Upper lobe of left lung (tissue), 6 donors: ENCODE measurements at places on chromosomes 3 and 15.

GRCh38 chr3:122609798-122610559 lies 32.5 kb downstream of the PARP15 start:
- DNase-seq, result no peak

- no peak for DNase-seq
These were observed 128.3 kb upstream of the BHLHE40 start for GRCh38 chr3:4850928-4851265.

DNA sequence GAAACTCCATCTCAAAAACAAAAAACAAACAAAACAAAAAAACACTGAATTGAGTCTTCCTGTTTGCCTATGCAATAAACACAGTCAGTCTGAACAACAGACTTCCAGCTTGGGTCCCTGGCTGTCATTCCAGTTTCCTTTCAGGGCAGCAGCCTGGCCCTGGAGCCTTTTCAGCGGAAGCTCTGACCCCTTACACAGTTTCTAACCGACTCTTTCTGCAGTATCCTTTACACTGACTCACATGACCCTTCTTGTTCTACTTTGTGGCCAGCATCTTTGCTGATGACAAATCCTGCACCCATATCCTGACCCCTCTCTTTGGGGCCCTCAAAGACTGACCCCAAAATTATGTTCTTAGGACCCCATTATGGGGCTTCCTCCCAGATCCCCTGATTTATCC lies 38.3 kb upstream of the INO80 start:
- DNase-seq, result no peak

DNA sequence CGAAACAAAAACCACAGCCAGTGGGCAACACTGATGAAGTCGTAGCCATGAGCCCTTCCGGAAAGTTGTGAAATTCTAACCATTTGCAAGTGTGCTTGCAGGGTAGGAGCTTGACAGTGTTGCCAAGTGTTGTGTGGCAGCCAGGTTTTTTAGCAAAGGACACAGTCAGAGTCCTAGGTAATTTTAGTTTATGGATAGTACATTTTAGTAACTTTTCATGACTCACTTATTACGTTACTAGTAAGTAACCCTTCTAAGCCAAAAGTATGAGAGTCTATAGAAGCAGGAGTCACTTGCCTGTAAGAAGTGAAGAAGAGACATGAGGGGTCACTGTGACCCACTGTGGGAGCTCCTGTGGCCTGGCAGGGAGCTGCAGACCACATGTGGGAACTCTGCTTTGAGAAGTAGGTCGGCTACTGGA lies 54.8 kb upstream of the ADPGK start:
- no peak for DNase-seq

- DNase-seq, result peak; percentile 50
These were observed 161.4 kb downstream of the WNT7A start for GRCh38 chr3:13718436-13718835.

DNA sequence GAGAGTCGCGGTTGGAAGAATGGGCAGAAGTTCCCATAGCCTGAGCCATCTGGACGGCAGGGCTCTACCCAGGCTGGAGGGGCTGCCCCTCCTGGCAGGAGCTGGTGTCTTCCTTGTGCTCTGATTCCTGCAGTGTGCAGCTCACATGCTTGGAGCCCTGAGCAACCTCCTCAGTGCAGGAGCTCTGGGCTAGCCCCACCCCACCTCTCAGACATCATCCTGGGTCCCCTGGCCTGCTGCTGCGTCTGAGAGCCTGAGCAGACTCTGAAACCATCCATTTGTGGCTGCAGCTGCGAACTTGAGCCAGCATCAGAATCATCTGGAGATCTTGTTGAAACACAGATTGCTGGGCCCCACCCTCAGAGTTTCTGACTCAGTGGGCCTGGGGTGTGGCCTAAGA lies 42.8 kb downstream of the POMGNT2 start:
- DNase-seq, result peak; percentile 21

DNA sequence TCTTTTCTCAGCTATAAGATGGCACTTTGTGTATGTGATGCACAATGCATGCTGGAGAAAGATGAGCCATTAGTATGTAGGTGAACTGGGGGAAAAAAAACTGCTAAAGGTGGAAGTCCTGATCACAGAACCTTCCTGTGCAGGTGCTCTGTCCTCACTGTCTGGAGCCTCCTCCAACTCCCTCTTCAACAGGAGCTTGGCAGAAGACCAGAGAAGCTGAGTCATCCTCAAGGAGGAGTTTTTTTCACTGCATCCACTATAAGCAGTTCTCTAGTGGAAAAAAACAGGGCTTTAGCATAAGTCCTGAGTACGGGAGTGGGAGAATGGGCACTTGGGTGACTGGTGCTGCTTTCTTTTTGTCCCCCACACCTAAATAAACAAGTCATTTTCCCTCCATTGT lies 168.4 kb upstream of the CADPS start:
- DNase-seq, result no peak

- no peak for DNase-seq
These were observed 58.1 kb downstream of the RSRC1 start for GRCh38 chr3:158167737-158168557.

DNA sequence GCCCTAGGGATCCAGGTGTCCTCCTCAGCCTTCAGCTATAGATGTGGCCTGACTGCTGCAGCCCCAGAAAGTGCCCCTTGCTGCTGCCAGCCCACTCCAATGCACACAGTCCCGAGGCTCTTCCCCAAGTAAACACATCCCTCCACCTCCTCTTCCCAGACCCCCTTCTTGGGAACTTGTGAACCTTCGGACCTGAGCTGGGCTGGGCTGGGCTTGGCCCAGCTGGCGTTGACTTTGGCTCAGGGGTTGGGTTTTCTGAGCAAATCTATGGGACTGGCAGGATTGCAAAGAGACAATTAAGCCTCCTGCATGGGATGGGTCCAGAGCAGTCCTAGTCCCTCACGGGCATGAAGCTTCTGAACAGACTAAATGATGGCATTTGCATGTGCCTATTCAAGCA lies 14.7 kb downstream of the VIPR1 start:
- no peak for DNase-seq

- no peak for DNase-seq
These were observed 17.1 kb downstream of the ZBED2 start for GRCh38 chr3:111577798-111578685.

DNA sequence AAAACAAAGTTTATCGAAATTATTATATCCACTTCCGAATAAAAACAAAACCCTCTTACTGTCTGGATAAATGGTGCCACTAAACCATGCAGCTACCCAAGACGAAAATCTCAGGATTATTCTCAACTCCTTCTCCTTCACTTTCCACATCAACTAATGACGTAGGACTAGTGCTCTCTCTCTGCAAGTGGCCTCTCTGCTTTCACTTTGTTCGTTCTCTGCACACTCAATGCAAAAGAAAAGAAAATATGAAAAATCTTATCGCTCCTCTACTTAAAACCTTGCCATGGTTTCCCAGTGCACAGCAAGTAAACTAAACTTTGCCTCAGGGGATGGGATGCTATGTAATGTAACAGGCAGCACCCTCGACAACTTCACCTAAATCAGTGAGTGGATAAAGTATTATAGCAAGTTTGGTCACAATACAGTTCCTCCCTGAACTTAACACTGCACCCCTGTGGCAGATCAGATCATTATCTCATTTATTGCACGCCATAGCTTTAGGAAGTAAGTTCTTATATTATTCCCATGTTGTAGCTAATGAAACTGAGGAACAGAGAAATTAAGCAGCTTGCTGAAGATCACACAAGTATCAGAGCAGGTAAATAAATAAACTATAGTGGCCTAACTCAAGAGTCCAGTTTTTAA lies 262.7 kb upstream of the GADL1 start:
- no peak for DNase-seq

DNA sequence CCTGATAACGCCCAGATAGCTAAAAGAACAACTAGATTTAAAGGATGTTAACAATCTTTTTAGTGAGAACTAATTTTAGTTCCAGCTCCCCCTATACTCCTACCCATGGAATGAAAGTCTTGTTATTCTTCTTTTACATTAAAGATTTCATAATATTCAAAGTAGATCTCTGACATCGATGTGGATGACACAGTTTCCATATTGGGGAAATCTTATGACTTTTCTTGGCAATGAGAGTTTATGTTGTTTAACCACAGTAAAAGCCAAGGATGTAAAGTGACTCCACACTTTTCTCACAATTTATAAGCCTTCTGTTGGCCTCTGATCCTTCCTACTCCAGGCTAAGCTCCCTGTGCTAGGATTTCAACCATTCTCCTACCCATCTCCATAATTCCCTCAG lies 332.6 kb upstream of the KCNMB2 start:
- DNase-seq, result no peak

GRCh38 chr15:90354986-90355385 lies 2.9 kb downstream of the ZNF774 start:
- no peak for DNase-seq

DNA sequence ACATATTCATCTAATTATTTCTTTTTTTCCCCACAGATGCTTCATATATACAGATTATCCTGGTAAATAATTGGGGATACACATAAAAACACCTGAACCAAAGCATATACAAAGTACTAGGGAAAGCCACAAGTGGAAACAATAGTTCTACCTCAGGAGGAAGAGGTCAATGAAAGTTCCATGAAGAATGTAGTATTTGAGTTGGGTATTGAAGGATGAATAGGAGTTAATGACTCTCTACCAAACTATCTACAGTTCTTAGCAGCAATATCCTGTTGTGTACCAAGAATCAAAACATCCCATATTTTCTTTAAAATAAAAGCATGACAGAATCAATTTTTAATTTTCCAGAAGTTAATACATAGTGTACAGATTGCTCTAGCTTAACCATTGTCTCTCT lies 78.9 kb downstream of the STAC start:
- DNase-seq, result no peak

- no peak for DNase-seq
These were observed 162.3 kb downstream of the PGPEP1L start for GRCh38 chr15:98845138-98845884.

- DNase-seq, result no peak
These were observed 35.2 kb upstream of the PLSCR5 start for GRCh38 chr3:146640361-146640760.

DNA sequence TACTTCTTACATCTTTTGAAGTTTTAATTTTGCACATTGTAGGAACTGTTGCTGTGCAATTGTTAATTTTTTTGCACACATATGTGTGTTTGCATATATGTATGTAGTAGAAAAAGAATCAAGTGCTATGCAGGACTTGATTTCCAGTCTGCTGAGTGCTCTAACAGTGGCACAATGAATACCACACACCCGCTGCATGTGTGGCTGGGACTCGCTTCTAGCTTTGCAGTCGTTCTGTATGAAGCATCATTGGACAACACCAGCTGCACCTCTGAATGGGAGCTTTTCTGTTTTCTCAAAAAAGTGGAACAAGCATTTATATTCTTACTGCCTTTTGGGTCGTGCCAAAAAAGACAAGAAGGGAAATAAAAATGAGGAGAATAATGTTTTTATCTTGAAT lies 564.7 kb downstream of the FOXP1 start:
- DNase-seq, result no peak

DNA sequence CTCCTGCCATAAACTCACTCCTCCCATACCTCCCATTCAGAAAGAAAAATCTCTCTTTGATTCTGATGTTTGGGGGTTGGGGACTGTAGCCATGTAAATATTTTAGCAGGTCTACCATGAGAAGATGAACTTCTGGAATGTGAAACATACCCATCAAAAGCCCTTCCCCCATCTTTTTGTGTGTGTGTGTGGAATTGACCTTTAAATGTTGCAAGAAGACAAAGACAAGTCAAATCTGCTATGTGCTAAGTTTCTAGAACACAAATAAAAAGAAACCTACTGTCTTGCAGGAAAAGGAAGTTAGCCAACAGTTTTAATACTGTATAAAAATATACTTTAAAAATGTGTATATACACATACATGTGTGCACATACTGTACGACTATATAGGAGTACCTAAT lies 29.7 kb upstream of the USP50 start:
- no peak for DNase-seq

DNA sequence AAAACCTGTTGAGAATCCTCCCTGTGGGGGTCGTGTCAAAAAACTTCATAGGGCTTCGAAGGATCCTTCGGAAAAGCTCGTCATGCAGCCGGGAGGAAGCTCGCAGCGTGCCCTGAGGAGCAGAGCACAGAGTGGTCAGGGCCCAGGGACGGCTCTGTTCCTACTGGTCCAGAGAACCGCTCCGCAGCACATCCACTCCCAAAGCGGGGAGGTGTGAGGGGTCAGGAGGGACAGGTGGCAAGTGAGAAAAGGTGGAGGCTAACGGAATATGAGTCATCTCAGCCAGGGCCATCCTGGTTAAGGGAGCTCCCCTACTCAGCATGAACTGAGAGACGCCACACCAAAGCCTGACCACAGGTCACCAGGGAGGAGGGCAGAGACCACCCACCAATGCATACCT lies 66.2 kb downstream of the ABCC5 start:
- no peak for DNase-seq

GRCh38 chr15:28942046-28942445 lies 56.3 kb downstream of the APBA2 start:
- DNase-seq, result peak; percentile 26

DNA sequence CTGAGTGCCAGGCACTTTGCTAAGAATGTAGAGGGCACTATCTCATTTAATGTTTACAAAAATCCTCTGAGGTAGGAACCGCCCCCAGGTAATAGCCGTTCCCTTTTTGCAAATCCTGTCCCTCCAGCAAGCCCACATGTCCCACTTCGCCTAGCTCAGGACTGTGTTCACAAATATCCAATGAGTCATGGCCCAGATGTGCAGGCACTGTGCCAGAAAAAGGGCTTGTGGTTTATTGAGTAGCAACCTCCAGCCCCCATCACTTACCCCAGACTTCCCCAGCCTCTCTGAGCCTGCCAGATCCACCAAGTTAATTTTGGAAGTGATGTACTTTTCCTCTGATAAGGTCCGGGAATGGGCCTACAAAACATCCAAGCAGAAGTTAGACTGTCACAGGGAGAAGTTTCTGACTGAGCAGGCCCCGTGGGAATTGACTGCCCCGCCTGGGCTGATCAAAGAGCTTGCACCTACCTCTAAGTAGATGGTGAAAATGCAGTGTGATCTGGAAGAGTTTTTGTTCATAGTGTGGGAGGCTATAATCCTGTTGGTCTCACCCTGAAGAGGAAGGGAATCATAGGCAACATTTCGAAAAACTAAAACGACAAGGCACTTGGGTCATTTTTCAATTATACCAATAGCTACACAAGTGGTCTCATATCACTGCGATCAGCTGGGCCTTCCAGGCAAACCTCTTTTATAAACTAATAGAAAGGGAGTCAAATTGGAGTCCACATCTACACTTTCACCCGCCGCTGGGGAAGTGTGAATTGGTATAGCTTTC lies 15.7 kb downstream of the KIF9 start:
- DNase-seq, result no peak

GRCh38 chr15:53811530-53811929 lies 52.1 kb upstream of the WDR72 start:
- DNase-seq, result no peak

DNA sequence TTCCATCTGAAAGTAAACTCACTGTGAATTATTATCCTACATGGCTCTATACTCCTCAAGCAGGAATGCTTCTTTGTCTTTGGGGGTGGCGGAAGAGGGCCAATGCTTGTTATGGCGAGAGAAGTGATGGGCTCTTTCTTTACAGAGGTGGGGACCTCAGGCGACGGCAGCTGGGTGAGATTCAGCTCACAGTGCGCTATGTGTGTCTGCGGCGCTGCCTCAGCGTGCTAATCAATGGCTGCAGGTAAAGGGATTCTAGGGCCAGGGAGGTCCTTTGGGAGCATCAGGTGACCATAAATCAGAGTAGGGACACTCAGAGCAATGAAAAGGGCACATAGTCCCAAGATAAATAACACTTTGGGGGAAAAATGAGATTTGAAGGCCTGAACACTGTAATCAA lies 39.0 kb downstream of the ESYT3 start:
- no peak for DNase-seq
